ENCODE measurements at places on chromosomes 3 and 15.
A peak's percentile ranks its signal among the peaks of the same experiment; 100 is the strongest.

DNA sequence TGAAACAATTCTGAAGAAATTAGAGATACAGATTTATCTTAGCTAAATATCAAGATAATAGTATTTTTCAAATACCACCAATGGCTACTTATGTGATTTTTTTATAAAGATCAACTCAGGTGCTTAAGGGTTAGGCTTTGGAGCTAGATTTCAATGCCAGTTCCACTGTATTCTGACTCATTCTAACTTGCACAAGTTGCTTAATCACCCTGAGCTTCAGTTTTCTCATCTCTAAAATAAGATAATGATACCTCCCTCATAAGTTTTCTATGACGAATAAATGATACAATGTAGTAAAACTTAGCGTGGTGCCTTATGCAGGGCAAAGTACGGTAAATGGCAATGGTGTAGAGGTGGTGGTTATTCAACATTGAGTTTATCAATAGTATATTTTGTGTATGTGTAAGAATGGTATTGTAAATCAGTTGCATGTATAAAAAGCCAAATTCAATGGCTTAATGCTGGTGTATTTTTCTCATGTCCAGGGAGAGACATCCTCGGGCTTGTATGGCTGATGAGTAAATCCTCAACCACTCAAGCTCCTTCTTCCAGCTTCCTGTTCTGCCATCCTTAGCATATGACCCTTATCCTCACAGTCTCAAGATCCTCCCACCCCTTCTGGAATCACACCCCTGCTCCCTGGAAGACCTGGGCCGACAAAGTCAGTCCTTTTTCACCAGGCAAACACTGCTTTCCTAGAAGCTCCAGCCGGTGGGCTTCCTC is 505.9 kb upstream of the CFAP20DC start:
- DNase-seq = no peak

GRCh38 chr15:68211656-68212320 is 6.7 kb upstream of the CALML4 start:
- DNase-seq = no peak

GRCh38 chr15:36866896-36867295 is 233.5 kb downstream of the MEIS2 start:
- no peak for DNase-seq

DNA sequence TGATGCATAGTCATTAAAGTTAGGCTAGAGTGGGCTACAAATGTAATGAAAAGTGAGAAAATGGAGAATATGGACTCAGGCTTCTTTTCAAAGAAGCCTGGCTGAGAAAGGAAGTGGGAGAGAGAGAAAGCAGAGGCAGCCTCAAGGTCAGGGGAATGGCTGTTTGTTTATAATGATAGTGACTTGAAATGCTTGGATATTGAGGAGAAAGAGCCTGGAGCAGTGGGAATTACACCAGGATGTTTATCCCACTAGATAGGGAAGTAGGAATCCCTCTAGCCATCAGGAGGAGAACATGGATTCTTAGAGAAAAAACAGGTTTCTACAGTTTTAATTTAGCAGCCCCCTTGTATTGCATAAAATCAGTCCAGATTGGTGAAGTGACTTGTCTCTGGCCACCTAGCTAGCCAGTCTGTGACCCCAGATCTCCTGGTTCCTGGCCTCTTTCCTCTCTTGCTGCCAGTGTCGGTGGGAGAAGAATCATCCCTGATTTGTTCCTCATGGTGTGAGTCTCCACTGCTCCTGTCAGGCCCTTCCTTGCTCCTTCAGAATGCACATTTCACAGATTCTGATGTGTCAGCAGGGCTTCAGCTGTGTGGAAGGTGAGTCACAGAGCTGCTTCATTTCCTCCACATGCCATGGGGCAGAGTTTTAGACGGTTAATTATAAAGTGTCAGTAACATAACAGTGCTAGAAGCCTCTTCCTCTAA is 32.9 kb downstream of the SEMA6D start:
- no peak for DNase-seq

DNA sequence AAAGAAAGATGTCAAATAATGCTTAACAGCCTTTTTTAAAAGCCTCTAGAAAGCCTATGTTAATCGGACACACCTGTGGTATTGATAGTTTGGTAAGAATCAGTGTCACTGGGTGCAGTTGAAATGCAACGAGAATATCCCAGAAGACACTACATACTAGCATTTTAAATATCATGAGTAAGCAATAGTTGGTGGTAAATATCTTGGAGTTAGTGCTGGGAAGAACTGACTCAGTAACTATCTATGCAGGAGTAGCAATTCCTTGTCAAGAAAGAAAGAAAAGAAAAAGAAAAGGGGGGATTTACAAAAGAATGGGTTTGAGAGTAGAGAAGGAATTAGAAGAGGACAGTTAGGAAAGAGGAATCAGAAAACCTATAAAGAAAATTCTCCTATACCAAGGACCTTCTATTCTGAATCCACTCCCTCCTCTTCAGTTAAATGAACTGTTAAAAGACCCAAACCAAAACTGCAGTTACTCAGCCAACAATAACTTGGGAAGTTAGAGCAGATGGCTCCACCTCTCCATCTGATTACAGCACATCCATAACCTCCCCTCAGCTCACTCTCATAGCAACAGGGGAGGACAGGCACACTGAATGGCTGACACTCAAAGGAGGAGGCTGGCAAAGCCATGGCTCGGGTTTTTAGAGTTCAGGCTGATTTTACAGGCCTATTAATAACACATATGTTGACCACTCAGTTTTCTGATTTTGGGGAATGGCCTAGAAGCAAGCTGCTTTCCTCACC is 207.6 kb upstream of the MDFIC2 start:
- DNase-seq = no peak

DNA sequence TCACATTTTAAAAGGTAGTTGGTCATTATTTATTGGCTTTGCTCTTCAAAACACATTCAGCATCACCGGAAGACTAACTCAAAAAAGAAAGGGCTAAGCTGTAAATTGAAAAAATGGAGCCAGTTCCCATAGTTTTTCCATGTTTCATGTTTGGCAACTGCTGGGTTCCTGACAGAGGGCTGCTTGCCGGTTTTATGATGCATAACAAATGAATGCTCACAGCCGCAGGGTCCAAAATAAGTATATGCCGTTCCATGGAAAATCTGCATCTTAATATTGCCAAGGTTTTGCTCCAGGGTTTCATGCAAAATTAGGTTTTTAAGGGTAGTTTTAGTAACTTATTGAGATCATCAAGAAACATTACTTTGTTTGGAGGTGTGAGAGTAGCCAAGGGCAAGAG is 15.8 kb downstream of the SLC12A1 start:
- no peak for DNase-seq

GRCh38 chr3:167718582-167718981 is 16.1 kb downstream of the PDCD10 start:
- no peak for DNase-seq

DNA sequence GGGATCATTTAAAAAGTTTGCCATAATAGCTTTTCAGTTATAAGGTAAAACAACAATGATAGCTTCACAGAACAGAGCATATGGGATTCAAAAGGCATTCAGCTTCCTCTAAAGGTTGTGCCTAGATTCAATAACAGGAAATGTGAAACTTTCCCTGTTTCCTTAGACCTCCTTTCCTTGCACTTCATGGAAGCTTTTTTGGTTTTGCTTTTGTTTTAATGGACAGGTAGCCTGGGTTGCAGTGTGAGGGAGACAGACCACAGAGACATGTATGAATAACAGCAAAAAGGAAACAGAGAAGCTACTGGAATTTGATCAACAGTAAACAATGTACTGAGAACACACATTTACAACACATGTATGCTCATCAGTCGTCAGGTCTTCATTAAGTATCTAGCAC is 2.3 kb upstream of the TNFAIP8L3 start:
- no peak for DNase-seq

DNA sequence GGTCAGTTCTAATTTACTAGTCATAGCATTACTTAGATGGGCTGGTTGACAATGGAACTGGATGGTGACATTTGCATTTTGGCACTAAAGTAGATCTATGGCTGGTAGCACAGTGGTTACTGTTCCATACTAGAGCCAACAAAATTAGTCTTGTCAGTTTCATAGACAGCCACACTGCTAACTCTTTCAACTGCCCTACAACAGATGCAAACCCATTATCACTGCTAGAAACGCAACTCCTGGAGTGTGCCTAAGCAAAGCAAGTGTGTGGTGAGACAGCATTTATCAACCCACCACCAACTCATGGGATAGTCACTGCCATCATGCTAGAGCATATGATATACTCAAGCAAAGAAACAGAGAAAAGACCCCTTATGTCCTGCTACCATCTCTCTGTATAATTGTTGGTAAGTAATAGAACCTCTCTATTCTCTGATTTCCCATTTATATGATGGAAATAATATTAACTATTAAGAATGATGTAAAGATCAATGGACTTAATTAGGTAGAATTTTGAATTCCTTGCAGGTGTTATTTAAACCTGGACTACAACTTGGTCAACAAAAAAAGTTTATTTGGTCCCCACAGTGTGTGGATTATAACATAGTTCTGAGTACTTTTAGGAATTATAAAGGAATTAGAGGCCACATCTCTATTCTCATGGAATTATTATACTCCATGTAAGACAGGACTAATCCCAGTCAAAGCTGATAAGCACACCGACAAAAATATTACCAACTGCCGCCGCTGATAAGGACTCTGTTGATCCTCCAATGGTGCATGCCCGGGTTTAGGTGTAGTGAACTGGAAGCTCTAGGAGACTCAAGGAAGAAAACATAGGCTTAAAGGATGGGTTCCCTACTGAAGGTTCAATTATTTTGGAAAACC is 19.9 kb upstream of the ABHD5 start:
- DNase-seq = no peak

DNA sequence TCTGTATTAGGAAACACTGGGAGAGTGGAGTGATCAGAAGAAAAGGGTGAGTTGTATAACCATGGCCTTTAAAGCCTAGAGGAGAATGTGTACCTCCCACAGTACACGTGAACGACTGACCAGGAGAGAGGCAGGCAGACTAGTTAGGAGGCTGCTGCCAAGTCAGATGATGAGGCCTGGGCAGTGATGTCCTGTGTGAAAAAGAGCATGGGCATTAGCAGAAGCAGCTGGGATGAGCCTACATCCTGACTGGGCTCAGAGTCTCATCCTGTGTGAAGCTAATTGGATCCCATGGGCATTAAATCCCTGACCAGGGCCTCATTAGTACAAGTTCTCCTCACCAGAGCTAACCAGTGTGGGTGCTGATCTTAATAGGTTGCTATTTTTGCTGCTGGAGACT is 89.1 kb upstream of the SLC2A2 start:
- no peak for DNase-seq

DNA sequence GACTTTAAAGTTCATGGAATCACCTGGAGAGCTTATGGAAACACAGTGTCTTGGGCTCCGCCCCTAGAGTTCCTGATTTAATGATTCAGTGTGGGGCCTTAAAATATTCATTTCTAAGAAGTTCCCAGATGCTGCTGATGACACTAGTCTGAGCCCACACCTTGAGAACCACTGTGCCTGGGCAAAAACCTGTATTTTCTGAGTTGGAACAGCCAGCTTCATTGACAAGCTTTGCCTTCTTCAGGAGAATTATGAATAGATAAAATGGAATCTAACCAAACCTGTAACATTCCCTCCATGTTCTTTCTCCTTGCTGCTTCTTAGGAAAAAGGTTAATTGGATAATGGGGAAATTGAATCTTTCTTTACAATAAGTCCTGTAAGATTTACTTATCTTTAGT is 490.7 kb downstream of the DIPK2A start:
- DNase-seq = no peak

- DNase-seq = no peak
Observed at GRCh38 chr15:74783072-74783807, 1.4 kb downstream of the CSK start.

- no peak for DNase-seq
Observed at GRCh38 chr3:136914739-136915138, 43.0 kb upstream of the IL20RB start.

- DNase-seq = no peak
Observed at GRCh38 chr15:63195569-63196015, 6.2 kb downstream of the RAB8B start.

DNA sequence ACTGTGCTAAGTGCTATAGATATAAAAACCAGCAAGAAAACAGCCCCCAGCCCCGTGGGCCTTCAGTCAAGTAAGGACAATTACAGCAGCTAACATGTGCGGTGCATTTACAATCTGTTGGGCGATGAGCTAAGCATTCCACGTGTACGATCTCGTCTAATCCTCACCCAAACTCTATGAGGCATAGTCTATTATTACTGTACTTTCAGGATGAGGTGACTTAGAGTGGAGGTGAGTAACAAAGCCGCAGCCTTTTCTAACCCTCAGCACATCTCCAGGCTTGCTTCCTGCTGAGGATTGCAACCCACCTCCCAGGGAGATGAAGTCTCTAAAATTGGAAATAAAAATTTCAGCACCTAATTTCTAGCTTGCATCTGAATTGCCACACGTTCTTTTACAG is 53.2 kb upstream of the MCF2L2 start:
- DNase-seq = no peak

- peak; percentile 50 for DNase-seq
Observed at GRCh38 chr15:76987896-76988860, 6.7 kb upstream of the PSTPIP1 start.

- no peak for DNase-seq
Observed at GRCh38 chr3:171883893-171884279, 40.7 kb downstream of the TMEM212 start.

DNA sequence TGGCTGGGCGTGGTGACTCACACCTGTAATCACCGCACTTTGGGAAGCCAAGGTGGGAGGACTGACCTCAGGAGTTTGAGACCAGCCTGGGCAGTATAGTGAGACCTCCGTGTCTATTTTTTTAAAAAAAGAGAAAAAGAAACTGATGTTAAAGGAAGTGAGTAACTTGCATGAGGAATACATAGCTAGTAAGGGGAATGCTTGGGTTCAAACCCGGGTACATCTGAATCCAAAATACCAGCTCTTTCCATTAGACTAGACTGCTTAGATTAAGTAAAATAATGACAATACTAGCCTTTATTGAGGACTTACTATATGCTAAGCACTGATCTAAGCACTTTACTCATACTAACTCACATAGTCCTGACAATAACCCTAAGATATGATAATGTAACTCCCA is 22.4 kb downstream of the TM4SF4 start:
- no peak for DNase-seq

DNA sequence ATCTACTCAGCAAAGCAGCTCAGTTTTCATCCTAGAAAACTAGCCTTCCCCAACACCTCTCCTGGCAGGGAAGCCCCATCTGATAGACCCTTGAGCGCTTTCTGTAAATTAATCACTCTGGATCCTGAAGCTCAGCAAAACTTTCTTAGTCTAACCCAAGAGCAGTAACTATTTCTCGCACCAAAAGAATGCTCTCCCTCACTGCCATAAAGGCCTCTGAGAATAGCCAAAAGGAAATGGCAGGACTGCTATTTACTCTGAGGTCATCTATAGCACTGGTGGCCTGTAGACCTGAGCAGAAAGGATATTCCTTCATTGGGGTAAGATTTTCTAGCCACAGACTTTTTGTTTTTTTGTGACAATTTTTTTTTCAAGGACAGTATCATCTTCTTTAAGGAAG is 345.8 kb upstream of the ADAMTS9 start:
- DNase-seq = no peak

DNA sequence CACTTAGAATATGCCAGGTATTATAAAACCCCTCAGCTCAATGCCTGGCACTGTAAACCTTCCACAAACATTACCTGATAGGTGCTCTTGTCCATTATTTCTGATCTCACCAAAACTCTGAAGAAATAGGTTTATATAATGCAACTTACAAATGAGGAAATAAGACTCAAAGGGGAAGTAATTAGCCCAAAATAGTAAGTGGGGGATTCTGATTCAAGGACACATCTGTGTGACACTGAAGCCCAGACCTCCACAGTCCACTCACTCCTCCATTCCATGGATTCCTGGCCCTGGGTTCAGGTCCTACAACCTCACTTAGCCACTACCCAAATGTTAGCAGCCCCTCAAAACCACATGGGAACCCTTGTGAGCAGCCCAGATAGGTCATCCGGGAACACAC is 49.9 kb downstream of the TRANK1 start:
- DNase-seq = no peak

Measured in activated T-helper 9 cell treated with anti-CD3 and anti-CD28 coated beads, Interleukin-2, amount 50 U/mL, for 16 hours (primary cell).